Inflammatory macrophage treated with lipopolysaccharide for 4 hours (primary cell): ENCODE measurements at places on chromosomes 3 and 15.

GRCh38 chr3:39188271-39189149 is 3.9 kb downstream of the XIRP1 start:
- DNase-seq, result no peak

- peak; percentile 87 for DNase-seq
Observed at GRCh38 chr15:90367576-90367975, 15.5 kb downstream of the ZNF774 start.

DNA sequence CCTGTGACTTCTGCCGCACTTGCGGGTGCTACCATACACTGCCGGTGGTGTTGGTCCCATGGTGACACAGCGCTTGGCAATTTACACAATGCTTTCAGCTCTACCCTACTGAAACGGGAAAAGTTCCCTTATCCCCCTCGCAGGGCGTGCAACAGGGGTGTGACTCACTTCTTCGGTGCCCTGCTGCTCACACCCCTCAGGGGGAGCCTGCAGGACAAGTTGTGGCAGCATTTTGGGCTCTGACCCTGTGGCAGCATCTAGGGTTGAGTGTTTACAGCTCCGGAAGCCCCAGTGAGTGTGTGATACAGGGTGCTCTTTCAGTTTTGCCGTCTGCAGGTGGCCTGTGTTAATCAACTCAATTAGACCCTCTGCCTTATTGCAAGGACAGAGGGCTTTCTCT is 324.7 kb upstream of the RGMA start:
- no peak for DNase-seq

- no peak for DNase-seq
Observed at GRCh38 chr15:71434774-71435173, 319.5 kb downstream of the THSD4 start.

GRCh38 chr3:57935539-57935938 is 72.7 kb upstream of the FLNB start:
- no peak for DNase-seq

GRCh38 chr3:123130079-123130750 is 63.4 kb downstream of the PDIA5 start:
- DNase-seq, result no peak
